Placental pericyte (primary cell): ENCODE measurements at places on chromosomes 2 and 18. TPM values are rescaled to one million over a fixed set of nuclear protein-coding genes. Genes with fewer than 3 reads are reported as not detected.

Gene ZNF892
- 2.4 and 3.6 TPM in 2 replicates for total RNA-seq

Gene SCN7A
- under 0.01 TPM in 1 of 2 replicates, not detected in the other for total RNA-seq

Gene LIMS2
- total RNA-seq: 8.6 and 9.6 TPM in 2 replicates

Gene HOXD13
- total RNA-seq: not detected in 2 replicates

Gene APCDD1
- 3.9 TPM in 1 of 2 replicates, not detected in the other for total RNA-seq

Gene RFX8
- 3.1 and 23.3 TPM in 2 replicates for total RNA-seq

Gene REG1B
- total RNA-seq: not detected in 2 replicates
